NCI-H1105 treated with DMSO at 0.1 percent for 48 hours (cell line): ENCODE measurements at places on chromosomes 13 and 19.

GRCh38 chr19:34274284-34274826 is 20.0 kb downstream of the GARRE1 start:
- no peak for DNase-seq

- no peak for DNase-seq
Observed at GRCh38 chr19:33612928-33613619, 8.7 kb upstream of the CHST8 start.

DNA sequence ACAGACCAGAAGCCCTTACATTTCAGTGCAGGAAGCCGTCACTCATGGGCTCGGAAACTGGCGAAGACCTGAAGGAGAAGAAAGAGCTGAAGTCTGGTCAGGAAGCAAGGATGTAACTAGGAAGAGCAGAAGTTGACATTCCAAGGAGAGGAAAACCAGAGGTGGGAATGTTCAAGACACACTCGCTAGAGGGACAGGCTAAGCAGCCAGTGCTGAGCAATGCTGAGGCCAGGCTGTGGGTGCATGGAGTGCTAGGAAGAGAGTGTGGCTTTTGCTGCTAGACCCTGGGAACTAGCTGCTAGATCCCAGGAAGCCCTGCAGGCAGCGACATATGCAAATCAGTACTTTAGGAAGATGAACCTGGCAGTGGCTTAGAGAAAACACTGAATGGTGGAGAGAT is 12.1 kb upstream of the URAD start:
- DNase-seq: no peak

- DNase-seq: peak; percentile 88
Observed at GRCh38 chr13:110265682-110266430, 41.1 kb downstream of the COL4A1 start.

DNA sequence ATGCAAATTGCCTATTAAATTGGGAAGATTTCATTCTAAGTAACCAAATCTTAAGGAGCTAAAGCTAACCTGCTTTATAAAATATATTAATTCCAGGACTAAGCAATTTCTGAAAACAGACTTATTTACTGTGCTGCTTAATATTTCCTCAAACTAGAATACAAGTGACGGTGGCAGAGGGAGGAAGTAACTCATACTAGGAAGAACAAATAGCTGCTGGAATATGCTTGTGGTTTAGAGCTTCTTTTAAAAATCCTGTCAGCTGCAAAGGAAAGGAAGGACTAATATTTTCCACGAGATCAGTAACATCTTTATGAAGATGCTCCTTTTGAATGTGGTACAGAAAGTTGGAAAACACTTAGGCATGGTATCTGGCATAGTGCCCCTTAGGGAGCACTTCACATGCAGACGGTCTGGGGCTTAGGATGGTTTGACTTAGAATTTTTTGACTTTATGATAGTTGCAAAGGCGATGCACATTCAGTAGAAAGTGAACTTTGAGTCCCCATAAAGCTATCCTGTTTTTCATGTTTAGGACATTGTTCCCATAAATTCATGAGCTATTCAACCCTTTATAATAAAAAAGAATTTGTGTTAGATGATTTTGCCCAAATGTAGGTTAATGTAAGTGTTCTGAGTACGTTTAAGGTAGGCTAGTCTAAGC is 3.4 kb upstream of the HNRNPA1L2 start:
- DNase-seq: no peak

GRCh38 chr13:80866921-80867320 is 526.0 kb upstream of the SPRY2 start:
- DNase-seq: no peak

DNA sequence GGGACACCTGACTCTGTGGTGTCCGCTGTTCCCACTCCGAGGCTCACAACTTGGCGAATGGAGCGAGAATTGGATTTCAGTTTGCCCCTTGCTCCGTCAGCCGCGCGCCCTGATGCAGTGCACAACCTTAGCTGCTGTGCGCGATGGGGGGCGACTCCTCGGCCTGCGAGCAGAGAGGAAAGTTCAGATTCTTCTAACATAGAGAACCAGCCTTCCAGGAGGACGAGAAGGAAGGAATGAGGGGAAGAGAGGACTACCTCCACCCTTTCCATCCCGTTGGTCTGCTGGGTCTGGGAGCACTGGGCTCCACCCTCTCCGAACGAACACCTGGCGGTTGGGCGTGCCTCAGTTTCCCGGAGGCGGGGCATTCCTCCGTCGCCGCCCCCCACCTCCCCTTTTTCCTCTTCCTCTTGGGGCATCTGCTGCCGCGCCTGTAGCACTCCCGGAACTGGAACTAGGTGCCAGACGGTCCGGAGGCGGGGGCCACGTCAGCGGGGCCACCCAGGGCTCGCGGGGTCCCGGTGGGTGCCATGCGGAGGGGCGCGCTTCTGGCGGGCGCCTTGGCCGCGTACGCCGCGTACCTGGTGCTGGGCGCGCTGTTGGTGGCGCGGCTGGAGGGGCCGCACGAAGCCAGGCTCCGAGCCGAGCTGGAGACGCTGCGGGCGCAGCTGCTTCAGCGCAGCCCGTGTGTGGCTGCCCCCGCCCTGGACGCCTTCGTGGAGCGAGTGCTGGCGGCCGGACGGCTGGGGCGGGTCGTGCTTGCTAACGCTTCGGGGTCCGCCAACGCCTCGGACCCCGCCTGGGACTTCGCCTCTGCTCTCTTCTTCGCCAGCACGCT is at the start of gene KCNK6:
TSS of gene KCNK6 (plus strand) at position 425 of the 838 bp plus-strand sequence. CDS start at position 531, 106 bp downstream.
- no peak for DNase-seq

GRCh38 chr13:111961651-111962192 is 105.2 kb upstream of the SOX1 start:
- no peak for DNase-seq

DNA sequence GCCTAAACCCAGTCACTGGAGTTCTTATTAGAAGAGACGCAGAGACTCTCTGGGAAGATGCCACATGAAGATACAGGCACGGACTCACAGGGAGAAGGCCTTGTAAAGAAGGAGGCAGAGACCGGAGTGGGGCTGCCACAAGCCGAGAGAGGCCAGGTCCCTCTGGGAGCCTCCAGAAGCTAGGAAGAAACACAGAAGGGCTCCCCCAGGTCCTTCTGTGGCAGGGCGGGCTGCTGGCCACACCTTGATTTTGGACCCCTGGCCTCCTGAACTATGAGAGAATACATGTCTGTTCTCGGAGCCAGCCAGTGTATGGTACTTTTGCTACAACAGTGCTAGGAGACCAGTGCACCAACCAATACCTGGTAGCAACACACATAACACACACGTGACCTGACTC is 140.1 kb upstream of the SPACA7 start:
- no peak for DNase-seq

GRCh38 chr19:12838182-12838885 is at the start of gene MAST1:
Gene MAST1 (plus strand): TSS chr19:12838515. CDS start chr19:12838573, 58 bp downstream.
- DNase-seq: peak; percentile 62

DNA sequence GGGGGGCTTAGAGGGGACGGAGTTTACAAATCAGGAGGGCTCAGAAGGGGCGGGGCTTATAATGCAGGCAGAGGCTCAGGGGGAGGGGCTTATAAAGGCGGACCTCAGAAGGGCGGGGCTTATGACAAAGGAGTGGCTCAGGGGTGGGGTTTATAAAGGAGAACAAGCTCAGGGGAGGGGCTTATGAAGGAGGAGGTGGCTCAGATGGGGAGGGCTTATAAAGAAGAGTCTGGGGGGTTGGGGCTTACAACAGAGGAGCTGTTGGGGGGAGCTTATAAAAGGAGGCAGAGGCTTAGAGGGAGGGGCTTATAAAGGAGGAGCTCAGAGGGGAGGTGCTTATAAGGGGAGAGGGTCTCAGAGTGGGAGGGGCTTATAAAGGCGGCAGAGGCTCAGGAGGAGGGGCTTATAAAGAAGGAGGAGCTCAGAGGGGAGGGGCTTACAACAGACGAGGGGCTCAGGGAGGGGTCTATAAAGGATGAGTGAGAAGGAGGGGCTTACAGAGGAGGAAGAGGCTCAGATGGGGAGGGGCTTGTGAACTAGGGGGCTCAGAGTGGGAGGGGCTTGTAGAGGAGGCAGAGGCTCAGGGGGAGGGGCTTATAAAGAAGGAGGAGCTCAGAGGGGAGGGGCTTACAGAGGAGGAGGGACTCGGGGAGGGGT is 1.0 kb downstream of the SMIM24 start:
- DNase-seq: no peak

DNA sequence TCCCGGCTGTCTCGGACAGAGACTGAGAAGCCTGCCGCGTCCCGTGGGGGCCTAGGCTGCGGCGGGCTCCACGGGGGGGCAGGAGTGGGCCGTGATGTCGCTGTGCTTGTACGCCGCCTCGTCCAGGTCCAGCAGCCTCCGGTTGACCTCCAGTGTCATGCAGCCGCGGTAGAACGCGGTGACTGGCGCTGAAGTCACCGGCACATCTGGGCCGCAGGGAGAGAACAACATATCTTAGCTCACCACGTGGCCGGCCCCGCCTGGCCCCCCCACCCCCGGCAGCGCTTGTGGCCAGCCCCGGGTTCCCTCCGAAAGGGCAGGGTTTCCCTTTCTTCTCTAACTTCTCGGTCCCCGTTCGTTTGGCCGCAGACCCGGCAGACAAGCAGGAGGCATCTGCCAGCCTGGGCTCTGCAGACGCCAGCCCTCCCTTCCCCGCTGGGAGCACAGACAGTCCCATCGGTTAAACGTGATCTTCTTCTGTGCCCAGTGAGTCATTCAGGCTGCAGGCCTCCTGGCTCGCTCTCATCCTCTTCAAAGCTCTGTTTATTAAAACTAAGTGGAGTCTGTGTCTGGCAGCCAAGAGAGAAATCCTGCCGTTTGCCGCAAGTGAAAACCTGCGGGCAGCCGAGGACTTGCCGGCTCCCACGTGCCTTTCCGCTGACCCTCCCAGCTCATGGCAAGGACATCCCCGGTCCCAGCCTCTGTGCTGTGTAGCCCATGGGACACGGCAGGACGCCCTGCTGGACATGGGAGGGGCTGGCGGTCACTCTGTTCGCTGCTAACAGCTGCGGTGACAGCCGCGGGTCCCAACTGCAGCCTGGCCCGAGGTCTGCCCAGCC is 42.8 kb downstream of the GAS6 start:
- no peak for DNase-seq

DNA sequence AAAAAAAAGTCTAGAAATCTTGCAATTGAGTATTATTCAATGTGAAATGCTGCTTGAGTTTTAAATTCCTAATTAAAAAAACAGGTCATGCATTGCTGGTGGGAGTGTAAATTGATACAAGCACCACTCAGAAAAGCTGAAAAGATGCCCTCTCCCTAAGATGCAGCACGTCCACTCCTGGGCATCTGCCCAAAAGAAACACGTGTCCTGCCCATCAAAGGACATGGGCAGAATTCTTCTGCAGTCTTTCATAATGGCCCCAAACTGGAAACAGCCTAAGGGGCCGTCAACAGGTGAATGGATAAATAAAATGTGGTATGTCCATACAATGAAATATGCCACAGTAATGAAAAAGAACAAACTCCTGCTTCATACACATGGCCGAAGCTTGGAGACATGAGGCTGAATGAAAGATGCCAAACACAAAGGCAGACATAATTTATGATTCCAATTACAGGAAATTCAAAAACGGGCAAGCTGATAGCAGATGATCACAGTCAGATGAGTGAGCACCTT is 7.8 kb downstream of the POU2F2 start:
- no peak for DNase-seq

- no peak for DNase-seq
Observed at GRCh38 chr13:24263632-24264031, 45.7 kb upstream of the C1QTNF9 start.

DNA sequence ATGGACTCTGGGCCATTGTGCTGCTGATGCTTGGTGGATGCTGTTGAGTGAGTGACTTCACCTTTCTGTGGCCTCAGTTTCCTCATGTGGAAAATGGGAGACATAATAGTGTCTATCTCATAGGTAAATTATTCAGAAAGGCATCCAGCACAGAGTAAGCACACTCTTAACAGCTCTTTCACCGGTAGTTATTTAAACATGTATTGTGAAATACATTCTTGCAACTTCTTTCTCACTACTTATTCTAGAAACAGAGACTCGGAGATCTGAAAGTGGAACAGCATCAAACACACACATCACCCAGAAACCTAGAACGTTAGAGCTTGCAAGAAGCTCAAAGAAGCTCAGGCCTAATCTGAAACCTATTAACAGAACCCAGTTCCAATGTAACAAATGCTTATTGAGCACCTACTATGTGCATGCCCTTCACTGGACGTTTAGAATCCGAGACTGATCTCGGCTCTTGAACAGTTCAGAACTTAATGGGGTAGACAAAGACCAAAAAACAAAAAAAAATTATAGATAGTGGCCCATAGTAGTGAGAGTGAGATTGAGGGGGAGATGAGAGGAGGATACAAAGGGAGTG is 4.1 kb downstream of the ZSWIM9 start:
- no peak for DNase-seq

DNA sequence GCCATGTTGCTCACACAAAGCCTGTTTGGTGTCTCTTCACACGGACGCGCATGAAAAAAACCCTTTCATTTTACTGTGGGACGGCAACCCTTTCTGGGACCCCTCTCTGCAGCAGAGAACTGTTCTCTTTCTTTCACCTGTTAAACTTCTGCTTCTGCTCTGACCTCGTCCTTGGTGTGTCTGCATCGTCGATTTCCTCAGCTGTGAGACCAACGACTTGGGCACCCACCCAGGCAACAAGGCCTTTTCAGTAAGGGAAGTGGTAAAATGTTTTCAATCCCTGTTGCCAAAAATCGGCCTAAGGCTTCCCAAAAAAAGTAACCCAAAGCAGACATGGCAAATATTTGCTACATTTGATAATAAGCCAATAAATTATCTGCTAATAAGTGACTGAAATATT is 515.3 kb downstream of the IRS2 start:
- no peak for DNase-seq

DNA sequence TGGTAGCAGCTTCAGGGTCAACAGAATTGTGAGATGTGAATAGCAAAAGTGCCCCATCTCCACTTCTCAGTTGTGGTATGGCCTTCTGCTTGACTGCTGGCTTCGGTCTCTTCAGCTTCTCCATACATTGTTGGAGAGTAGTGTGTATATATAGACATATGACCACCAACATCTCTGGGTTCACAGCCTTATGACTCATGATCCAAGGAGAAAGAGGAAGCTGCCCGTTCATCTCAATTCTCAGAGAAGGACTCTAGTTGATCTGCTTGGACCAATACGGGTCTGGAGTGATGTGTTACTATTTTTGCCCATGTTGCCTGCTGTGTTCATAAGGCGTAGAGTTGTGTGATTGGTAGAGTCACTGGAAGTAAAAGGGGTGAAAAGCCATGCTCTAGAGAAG is 3.6 kb upstream of the COMMD6 start:
- no peak for DNase-seq
